ENCODE measurements at places on chromosomes 2 and 18.

DNA sequence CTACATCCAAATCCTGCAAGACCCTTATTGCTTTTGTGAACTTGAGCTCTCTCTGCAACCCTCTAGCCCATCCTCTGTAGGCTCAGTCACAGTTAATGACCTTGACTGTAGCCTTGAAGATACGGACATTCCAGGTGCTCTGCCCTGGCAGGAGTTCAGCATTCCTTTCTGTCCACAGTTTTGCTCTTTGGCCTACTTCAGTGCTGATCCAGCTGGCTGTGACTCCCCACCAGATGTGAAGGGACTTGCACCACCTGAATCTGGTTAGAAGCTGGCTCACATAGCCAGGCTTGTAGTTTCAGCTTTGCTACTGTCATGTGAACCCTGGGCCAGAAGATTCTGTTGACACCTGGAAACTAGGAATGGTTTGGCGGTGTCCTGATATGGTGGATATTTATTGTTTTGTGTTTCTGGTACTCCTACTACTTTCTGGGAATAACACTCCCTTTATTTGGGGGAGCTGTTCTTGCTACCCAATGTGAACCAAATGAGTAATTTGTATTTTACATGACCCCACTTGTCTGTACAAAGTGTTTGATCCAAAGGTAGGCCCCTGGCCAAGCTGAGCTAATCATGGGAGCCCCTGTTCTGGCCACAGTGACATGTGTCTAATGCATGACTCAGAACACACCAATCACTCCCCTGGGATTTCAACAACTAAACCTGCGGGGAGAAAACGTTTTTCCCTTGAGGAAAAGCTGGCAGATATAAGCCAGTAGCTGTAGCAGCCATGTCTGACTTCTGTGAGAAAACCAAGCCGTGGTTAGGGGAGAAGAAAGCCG is 73.4 kb downstream of the CDCA7 start:
- no peak overlapping the region for H3K4me3 ChIP-seq
- H3K36me3 ChIP-seq = no peaks in the 10 kb centered on the region
- no peak for DNase-seq
- peaks cover 7% of the 10 kb centered on the region for H3K4me1 ChIP-seq
- no peaks in the 10 kb centered on the region for H3K27me3 ChIP-seq
- H3K27ac ChIP-seq = no peak overlapping the region

DNA sequence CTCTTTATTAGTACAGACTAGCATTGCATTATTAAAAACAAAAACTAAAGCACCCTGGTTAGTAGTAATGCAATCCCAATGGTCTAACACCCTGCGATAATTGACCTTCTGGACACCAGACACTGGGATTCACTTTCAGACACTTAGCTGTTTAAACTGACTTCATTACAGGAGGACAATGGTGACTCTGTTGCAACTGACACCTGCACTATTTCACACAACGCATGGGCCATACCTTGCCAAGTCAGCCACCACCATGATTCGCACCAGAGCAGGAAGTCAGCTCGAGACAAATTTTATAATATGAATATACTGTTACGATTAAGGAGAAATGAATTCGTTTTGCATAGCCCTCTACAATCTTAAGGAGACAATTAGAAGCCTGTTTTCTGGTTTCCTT is 150.7 kb downstream of the MEIS1 start:
- DNase-seq = no peak
- H3K27ac ChIP-seq = no peak overlapping the region
- H3K4me1 ChIP-seq = peaks cover 8% of the 10 kb centered on the region

- no peaks in the 10 kb centered on the region for H3K36me3 ChIP-seq
- peak overlapping the region; percentile 87 for H3K27ac ChIP-seq
- DNase-seq = peak; percentile 77
- no peaks in the 10 kb centered on the region for H3K27me3 ChIP-seq
- H3K4me1 ChIP-seq = no peaks in the 10 kb centered on the region
These were observed 2.7 kb downstream of the GPC1 start for GRCh38 chr2:240437861-240438809.

- H3K36me3 ChIP-seq = no peaks in the 10 kb centered on the region
- H3K27ac ChIP-seq = no peak overlapping the region
- DNase-seq = no peak
- H3K4me3 ChIP-seq = no peak overlapping the region
These were observed 62.7 kb upstream of the TANC1 start for GRCh38 chr2:158905784-158906183.

DNA sequence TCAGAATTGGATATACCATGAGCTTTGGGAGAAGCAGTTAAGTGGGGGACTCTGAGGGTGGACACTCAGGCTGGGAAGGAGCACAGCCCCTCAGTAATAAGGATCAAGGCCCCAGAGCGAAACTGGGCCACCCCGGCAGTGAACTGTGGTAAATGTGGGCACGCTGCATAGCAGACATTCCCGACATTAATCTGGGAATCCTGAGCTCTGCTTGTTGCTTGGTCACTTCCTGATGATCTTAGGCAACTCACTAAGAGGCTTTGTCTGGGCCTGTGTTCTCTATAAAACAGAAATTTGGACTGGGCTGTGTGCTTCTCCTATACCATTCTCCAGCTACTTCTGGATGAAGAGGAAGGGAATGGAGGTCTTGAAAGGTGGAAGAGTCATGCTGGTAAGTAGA is 4.8 kb downstream of the TGFBRAP1 start:
- H3K27ac ChIP-seq = no peak overlapping the region
- peaks cover 3% of the 10 kb centered on the region for H3K36me3 ChIP-seq
- no peak for DNase-seq
- H3K4me3 ChIP-seq = no peak overlapping the region
- peaks cover 30% of the 10 kb centered on the region for H3K4me1 ChIP-seq

- no peak overlapping the region for H3K4me3 ChIP-seq
- H3K27ac ChIP-seq = no peak overlapping the region
- no peaks in the 10 kb centered on the region for H3K27me3 ChIP-seq
- H3K4me1 ChIP-seq = no peaks in the 10 kb centered on the region
These were observed 137.4 kb downstream of the AFF3 start for GRCh38 chr2:100004959-100005387.
